ENCODE measurements at places on chromosomes 2 and 18.
A peak's percentile ranks its signal among the peaks of the same experiment; 100 is the strongest.

DNA sequence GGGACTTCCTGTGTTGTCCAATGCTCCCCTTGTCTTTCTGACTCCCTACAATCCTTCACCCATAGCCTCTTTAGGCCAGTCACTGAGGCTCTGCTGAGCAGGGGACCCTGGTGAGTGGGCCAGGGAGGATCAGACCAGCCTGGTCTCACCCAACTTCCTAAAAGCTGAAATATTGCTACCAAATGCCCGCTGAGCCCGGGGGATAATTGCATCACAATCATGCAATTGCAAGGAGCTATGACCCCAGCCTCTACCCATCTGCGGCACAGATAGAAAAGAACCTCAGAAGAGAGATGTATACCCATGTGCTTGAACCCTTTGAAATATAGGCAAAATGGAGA is 3.7 kb upstream of the SP100 start:
- no peak for DNase-seq

GRCh38 chr18:25251068-25251467 is 100.9 kb downstream of the ZNF521 start:
- DNase-seq: no peak

DNA sequence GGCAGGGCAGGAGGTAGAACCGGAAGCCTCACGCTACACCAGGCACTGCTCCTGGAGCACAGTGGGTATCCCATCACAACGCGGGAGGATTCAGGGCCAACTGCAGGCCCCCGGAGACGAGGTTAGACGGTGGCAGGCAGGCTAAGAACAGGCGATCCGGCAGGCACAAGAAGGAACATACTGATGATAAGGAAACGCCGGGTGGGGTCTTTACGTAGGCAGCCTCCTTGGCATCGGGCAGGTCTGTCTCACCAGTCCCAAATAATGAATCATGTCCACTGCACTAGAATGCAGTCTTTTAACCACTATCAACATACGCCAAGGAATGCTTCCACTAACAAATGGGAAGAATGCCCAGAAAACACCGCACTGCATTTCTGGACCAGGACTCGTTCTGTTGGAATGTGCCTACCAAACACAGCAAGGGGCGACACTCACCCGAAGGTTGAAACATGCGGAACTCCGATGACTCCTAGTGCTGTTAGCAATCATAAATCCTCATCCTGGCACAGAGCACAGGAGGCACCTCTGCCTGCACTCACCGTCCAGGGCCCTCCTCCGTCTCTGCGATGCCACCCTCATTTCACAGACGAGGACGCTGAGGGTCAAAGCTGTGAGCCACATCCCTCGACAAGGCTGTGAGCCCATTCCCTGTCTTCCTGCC is 35.2 kb downstream of the ZNF516 start:
- no peak for DNase-seq

DNA sequence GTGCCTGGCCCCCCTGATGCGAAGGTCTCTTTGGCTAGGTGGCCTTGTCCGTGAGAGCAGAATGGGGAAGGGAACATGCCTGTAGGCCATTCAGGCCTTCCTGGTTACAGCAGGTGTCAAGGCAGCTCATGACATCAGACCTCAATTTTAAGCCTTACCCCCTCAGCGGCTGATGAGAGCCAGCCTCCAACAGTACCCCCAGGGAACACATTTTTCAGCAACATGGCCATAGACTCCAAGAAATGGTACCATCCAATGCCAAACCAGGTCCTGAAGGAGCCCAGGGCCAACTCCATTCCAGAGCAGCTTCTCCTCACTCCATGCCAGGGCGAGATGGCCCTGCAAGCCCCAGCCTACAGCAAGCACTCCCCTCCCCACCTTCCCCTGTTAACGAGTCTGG is 199.2 kb downstream of the SMAD2 start:
- no peak for DNase-seq

GRCh38 chr18:43192408-43192807 is 76.9 kb upstream of the RIT2 start:
- DNase-seq: no peak

GRCh38 chr2:232890896-232891601 is 21.0 kb downstream of the SNORC start:
- no peak for DNase-seq

GRCh38 chr2:151095463-151095862 is 166.2 kb downstream of the RBM43 start:
- DNase-seq: no peak

- DNase-seq: no peak
Measured at GRCh38 chr2:32904751-32905150, 42.0 kb upstream of the LTBP1 start.

DNA sequence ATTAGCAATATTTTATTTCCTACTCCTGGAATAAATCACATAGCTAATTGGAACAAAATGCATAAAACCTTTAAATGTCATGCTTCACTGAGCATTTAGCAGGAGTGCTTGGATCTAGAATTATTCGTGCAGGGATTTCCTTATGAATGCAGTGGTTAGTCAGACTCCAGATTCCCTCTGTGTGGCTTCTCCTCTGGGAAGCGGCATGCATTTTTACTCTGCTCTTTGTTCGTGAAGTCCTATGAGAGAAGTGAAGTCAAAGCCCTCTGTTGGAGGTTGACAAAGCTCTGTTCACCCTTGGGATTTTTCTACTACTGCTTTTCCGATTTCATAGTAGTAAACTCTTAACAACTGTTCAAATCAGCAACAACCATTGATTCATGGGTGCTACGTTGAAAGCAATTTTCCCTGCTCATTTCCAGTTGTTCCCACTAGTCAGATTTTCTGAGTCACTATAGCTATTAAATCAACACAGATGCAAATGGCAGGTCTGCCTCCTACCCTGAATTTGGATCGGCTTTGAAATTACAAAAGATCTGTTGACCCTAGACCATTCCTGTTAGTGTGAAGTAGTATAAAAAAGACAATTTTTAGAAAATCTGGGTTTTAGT is 461.7 kb downstream of the STK39 start:
- no peak for DNase-seq

GRCh38 chr2:219490186-219490585 is 8.5 kb upstream of the GMPPA start:
- no peak for DNase-seq

DNA sequence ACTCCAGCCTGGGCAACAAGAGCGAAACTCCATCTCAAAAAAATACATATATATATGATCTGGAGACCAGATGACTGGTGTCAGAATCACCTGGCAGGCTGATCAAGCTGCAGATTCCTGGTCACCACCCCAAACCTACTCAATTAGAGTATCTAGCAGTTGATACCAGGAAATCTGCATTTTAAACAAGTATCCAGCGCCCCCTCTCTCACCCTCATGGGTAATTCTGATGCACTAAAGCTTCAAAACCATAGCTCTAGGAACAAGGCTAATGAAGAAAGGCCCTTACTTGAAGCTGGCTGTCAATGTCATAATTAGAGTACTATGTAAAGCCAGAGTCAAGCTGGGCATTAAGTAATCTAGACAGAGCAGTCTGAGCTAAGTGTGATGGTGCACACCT is 25.0 kb upstream of the PCBP1 start:
- no peak for DNase-seq

GRCh38 chr2:177334940-177335543 is 57.5 kb upstream of the AGPS start:
- DNase-seq: peak; percentile 48

GRCh38 chr2:230938516-230939065 is 13.5 kb upstream of the GPR55 start:
- DNase-seq: peak; percentile 96

- DNase-seq: no peak
Measured at GRCh38 chr2:30862054-30862651, 54.9 kb upstream of the CAPN13 start.

- DNase-seq: no peak
Measured at GRCh38 chr2:96869281-96869821, 529 bp downstream of the SEMA4C start.

- no peak for DNase-seq
Measured at GRCh38 chr2:177273408-177273807, 8.9 kb upstream of the NFE2L2 start.

DNA sequence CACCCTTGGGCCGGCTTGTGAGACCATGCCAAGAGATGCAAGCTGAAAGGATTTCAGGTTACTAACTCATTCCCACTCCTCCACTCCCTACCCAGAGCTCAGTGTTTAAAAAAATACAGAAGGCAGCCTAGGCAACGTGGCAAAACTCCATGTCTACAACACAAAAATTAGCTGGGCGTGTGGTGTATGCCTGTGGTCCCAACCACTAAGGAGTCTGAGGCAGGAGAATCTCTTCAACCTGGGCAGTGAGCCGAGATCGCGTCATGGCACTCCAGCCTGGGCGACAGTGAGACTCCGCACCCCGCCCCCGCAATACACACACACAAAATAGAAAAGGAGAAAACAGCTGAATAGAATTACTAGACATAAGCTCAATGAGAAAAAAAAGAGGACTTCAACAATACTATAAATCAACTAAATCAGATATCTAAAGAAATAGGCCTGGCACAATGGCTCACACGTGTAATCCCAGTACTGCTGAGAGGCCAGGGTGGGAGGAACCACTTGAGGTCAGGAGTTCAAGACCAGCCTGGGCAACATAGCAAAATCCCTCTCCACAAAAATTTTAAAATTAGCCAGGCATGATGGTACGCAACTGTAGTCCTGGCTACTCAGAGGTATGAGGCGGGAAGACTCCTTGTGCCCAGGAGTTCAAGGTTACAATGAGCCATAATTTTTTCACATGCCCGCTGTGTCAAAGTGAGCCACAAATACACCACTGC is 10.1 kb downstream of the IWS1 start:
- no peak for DNase-seq

DNA sequence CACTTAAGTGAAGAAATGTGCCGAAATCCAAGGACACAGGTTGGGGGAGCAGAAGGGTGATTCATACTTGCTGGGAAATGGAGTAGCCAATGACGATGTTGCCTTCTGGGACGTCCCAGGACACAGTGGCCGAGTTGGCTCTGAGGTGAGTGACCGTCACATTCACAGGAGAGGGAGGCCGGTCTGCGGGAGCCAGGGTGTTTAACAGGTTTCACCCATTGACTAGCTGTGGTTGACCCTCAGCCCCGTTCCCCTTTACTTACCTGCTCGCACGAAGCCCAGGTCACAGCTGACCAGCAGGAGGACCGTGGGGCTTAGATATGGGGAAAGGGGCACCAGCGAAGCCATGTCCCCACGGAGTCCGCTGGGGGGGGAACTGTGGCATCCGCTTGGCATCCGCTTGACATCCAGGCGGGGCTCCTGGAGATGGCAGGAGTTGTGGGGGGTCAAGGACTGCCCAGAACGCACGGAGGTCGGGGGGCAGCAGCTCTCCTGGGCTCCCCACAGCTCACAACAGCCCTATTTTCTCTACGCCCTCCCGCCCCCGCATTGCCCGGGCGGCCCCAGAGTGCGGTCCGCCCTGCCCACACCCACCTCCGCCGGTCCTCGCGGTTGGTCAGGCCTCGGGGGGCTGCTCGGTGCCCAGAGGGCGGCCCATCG is 586 bp downstream of the FNDC4 start:
- DNase-seq: no peak

GRCh38 chr18:69995774-69996173 is 48.1 kb upstream of the CD226 start:
- no peak for DNase-seq

DNA sequence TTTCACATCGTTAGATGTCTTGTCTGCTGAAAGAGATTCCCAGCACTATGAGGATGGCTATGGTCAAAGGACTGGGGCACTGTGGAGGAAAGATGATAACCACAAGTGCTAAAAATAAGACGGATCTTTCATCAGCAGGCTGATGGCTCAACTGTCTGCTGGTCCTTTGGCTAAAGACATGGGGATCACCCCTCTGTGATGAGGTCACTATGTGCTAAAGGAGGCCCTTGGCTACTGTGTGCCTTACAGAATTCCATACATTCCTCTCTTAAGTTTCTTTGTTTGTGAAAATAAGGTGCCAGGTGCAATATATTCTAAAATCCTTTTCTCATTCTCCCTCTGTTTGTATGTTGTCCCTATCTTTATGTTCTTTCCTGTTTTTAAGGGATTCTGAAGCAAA is 39.7 kb upstream of the LYPD6 start:
- DNase-seq: no peak

- no peak for DNase-seq
Measured at GRCh38 chr2:110876167-110876999, 144.0 kb downstream of the ACOXL start.

- no peak for DNase-seq
Measured at GRCh38 chr18:8799596-8800441, 94.5 kb downstream of the MTCL1 start.

GRCh38 chr2:146438246-146438645 is 1406.6 kb upstream of the ACVR2A start:
- no peak for DNase-seq

DNA sequence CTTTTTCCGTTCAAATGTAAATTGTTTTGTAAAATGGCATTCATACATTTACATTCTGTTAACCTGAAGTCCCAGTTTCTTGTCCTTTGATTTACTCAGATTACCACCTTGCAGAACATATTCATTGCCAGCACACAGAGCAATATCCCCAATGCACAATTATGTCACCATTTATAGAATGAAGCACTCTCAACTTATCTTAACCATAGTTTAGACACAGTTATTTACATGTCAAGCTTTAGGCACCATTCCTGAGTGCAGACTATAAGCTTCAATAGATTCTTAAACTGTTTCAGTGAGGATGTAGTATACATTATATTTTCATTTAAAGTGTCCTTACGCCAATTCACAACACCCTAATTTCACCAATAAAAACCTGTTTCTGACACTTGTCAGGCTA is 1977.9 kb downstream of the SUCLG1 start:
- DNase-seq: no peak

GRCh38 chr2:70822843-70823242 is 2.4 kb upstream of the CLEC4F start:
- no peak for DNase-seq

- no peak for DNase-seq
Measured at GRCh38 chr2:33425586-33426031, 50.8 kb upstream of the RASGRP3 start.

DNA sequence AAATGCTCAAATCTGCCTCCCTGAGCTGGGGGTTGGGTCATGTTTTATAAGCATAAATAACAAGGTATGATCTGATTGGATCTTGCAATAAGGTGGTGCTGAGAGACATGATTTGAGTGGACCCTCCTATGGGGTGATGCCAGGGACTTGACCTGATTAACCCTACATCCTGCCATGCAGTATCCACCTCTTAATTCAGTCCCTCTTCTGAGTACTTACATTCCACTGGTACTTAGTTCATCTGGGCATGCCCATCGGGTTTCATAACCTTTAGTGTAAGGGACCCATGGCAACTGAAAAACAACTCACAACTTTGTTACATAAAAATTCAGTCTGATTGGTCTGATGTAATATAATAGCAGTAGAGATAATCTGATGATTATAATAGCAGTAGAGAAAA is 397.9 kb upstream of the HNMT start:
- no peak for DNase-seq

- DNase-seq: peak; percentile 22
Measured at GRCh38 chr2:636641-637405, 40.4 kb downstream of the TMEM18 start.

- peak; percentile 88 for DNase-seq
Measured at GRCh38 chr2:159614534-159615366, 1.6 kb downstream of the BAZ2B start.

- DNase-seq: no peak
Measured at GRCh38 chr2:177298191-177298590, 33.7 kb upstream of the NFE2L2 start.

All from DMS79 (cell line).